ENCODE measurements at places on chromosomes 5 and 9.

DNA sequence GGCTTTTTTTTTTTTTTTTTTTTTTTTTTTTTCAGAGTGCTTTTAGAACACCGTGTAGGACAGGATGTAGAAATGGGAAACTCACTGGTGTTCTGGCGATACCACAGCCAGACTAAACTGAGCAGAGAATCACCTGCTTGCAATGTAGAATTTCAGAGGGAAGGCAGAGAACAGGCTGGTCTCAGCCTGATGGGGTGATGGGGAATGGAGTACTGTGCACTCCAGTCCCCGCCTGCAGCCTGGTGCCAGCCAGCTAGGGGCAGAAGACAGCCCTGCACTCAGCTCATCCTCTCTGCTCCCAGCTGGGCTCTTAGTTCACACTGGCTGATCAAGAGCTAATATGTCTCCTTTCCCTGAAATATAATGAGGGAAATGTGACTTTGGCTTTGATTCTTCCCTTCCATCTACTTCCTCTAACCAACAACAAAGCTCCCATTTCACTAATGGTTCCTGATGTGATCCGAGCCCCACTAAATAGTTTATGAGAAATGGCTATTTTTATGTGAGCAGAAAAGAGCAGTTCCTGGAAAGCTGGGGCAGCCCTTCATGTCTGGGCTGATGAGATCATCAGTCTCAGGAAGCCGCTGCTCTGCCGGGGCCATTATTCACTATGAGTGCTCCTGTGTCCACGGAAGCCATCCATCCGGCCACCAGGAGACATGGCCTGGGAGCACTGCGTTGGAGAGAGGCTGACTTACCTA lies 209.7 kb downstream of the GADD45G start:
- no peak for DNase-seq

- DNase-seq: no peak
Observed at GRCh38 chr5:179488975-179489374, 61.4 kb upstream of the RUFY1 start.

GRCh38 chr5:92836855-92837755 lies 743.9 kb downstream of the NR2F1-AS1 start:
- DNase-seq: no peak

- no peak for DNase-seq
Observed at GRCh38 chr5:4942831-4943178, 197.3 kb upstream of the ADAMTS16 start.

GRCh38 chr5:76163111-76163628 lies 80.0 kb downstream of the SV2C start:
- no peak for DNase-seq

DNA sequence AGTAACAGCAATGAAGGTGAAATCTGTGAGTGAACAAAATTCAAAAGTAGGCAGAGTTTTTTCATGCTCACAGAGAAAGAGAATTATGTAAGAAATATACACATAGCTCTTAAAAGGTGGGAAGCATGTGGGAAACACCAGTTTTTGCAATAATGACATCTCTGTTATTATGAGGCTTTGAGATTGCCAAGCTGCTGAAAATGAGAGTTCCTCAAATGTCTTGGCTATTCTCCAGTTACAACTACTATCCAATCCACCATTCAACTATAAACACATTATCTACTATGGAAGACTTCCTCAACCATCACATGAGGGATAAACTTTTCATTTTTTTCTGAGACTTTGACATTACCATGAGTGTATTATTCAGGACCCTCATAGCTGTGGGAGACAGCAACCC lies 420.8 kb upstream of the ACTBL2 start:
- DNase-seq: no peak

- DNase-seq: no peak
Observed at GRCh38 chr9:82208741-82209450, 220.3 kb downstream of the SPATA31D1 start.

DNA sequence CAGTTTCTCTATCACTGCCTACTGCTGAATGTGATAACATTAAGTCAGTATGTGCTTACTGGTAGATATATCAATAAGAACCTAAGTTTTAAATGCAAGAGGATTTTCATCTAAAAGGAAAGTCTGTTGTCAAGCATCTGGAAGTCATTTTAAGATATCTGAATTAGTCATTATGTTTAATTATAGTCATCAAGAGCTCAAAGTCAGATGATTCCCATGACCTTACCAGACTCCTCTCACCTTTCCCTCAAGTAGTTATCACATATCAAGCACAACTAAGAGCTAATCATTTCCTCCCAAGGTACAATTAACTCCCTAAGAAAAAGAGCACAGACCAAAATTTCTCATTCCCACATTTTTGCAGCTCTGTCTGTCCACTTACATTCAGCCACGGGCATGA lies 45.5 kb downstream of the PUM3 start:
- no peak for DNase-seq

DNA sequence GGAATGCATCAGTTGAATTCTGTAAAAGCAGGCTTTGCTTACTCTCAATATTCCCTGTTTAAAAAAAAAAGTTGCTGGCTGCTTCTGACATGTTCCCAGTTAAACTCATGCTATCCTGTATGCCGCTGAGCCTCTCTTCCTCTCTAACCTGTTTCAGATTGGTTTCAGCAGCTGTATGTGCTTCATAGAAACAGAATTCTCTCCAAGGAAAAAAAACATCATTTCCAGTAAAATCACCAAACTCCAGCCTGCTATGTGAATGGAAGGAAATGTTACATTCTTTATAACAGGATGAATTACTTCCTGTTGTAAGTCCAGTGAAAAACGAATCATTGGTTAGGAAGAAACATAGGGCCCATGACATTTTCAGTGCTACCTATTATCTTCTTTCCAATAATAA lies 25.7 kb upstream of the KCNV2 start:
- no peak for DNase-seq

GRCh38 chr5:10377081-10377480 lies 23.6 kb downstream of the MARCHF6 start:
- DNase-seq: no peak

GRCh38 chr9:97860451-97861147 lies 7.6 kb downstream of the FOXE1 start:
- no peak for DNase-seq

- DNase-seq: no peak
Observed at GRCh38 chr5:123358751-123359150, 64.5 kb downstream of the CEP120 start.

GRCh38 chr9:122394265-122395125 lies 23.7 kb downstream of the PTGS1 start:
- no peak for DNase-seq

DNA sequence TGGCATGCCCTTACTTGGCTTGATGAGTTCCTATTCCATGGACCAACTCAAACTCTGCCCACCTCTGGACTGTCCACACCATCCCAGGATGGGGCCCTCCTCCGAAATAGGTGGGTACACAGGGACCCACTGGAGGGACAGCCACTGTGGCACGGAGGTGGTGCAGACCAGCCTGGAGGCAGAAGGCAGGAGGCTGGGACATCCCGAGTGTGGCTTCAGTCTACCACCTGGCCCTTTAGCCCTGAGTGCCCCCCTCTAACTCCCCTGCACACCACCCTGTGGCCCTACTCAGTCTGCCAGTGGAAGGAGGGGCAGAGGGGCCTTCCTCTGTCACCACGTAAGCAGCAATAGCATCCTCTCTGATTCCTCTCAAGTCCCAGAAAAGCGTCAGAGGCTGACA lies 3.7 kb downstream of the IL3 start:
- DNase-seq: no peak

DNA sequence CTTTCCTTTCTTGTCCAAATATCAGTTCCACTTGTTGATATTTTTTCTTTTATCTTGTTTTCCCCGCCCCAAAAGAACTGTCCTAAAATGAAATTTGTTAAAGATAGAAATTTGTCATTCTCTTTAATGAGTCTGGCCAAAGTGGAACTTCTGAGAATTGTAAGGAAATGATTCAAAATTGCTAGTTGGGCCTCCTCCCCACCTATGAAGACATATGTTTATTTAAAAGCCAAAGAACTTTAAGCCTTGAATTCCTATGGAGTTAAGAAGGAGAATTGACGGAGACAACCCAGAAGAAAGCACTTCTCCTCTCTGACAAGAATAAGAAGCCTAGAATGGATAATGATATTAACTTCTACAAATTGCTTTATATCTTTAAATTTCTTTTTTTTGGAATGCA lies 59.1 kb upstream of the ALDH1A1 start:
- DNase-seq: no peak

DNA sequence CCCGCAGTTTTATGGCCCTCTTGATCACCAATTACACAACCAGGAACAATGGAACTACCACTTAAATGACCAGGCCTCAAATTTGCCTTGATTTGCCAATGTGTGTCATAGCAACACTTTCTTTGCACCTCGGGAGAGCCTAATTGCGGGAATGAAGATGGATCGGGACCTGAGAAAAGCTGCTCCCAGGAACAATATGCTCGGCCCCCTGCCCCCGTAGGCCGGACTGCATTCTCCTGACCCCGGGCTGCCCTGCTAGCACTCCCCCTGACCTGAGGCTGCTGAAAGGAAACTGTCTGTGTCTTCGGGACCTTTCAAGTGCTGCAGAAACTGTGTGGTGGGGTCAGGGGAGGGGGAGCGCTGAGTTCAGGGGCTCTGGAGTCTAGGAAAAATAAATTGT lies 294.3 kb upstream of the IRX1 start:
- DNase-seq: no peak

DNA sequence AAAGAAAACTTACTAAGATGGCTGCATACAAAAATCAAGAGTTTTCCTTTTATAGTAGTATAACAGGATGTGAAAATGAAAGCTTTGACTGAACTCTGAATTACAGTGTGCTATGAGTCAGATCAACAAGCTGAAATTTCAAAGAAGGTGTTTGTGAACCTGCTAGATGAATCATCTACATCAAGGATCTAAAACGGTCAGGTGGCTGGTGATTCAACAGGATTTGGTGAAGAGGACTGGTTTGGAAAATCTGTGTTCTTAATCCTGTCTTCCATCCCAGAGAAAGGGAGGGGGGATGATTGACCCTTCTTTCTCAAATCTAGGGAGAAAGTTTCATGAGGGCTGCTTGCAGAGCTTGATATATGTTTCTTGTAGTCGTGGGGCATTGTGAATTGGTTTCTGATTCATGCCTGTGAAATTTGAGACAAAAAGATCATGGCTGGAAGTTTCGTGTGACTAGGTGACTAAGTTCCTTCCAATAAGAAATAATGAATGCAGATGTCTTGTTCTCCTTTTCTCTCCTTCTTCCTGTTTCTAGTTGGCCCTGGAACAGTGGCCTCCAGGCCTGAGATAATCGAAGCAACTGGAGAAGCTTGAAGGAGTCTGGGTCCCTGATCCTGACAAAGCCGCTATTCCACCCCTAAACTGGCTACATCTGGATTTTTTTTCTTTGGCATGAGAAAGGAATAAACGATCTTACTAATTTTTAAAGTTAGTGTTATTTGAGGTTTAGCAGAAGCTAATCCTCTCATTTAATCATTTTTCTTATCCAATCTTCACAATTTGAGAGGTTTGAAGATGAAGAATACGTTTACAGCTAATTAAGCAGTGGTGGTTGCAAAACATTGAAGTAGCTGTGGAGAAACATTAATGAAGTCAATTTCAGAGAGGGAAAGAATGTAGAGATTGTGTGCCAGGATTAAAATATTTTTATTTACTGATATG lies 67.2 kb downstream of the MRPS30 start:
- DNase-seq: no peak

DNA sequence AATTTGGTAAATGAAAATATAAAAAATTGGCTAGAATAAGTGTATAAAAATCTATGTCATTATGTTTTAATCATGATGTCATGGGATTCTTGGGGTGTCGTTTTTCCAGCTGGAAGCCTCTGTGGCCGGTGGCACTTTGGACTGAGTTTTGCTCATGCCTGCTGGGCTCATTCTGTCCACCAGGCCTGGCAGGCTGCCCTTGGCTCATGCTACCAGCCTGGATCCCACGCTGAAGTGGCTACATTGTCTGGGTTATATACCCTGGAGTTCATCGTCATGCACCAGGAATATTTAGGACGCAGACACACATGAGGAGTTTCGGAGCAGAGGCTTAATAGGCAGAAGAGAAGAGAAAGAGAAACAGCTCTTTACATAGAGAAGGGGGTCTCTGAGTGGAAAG lies 1913.7 kb upstream of the WWC1 start:
- DNase-seq: no peak

DNA sequence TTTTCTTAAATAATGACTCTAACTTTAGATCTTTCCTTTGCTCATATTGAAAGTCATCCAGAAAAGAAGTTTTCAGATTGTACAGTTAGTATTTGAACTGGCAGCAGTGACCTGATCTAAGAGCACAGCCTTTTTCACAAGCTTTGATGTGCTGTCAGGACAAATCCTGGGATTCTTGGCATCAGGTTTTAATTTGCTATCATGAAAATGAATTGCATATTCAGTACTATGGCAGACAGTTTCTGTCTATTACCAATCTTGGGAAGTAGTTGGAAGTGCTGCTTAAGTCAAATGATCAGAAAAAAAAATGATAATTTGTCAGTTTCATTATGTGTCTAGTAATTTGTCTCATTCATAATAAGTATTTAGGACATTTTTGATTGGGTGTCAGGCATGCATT lies 925.6 kb upstream of the ARRDC3 start:
- no peak for DNase-seq

- no peak for DNase-seq
Observed at GRCh38 chr9:107874137-107874536, 384.6 kb upstream of the KLF4 start.

GRCh38 chr5:9564752-9565151 lies 18.9 kb upstream of the SEMA5A start:
- no peak for DNase-seq

- no peak for DNase-seq
Observed at GRCh38 chr5:86806206-86806605, 188.5 kb downstream of the COX7C start.

DNA sequence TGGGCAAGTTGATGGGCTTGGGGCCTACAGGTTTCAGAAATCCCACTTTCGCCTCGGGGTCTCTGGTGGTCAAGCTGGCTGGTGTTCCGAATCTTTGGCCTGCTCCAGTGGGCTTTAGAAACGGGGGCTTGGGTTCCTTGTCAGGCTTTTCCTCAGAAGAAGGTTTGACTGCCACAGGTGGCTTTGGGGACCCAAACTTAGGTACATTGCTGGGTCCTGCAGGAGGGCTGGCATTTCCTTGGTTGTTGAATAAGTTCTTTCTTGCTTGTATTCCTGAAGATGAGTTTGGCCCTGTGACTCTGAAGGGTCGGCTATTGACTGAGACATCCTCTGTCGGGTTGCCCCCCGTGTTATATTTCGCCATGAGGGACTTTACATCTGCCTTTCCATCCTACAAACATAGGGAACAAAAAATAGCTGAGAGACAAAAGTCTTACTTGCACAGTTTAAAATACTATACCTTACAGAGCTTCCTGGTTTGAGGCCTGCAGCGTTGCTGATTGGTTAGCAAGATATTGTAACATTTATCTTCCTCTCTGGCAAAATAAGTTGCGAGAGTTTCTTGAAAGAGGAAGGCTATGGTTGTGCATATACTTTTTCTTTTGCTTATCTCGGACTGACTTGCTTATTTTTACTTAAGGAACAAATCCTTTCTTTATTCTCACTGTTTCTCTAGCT lies 16.6 kb downstream of the FYB1 start:
- DNase-seq: no peak

DNA sequence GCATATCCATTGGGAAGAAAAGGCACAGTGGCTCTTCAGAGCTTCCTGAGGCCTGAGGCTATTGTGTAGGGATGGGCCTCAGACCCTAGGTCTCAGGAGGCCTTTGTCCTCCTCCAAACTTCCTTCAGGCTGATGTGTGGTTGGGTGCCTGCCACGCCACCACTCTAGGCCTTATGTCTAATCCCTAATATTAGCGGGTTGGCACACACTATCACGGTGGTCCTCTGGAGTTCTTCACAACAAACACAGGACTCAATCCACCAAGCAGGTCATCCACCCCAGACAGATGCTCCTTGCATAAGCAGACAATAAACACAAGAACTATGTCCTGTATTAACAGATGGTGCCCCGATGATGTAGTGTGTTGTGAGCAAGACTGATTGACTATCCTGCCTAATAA lies 31.0 kb upstream of the FSTL4 start:
- no peak for DNase-seq

All from GOT3 (cell line).